ENCODE measurements at places on chromosomes 1 and 21.

DNA sequence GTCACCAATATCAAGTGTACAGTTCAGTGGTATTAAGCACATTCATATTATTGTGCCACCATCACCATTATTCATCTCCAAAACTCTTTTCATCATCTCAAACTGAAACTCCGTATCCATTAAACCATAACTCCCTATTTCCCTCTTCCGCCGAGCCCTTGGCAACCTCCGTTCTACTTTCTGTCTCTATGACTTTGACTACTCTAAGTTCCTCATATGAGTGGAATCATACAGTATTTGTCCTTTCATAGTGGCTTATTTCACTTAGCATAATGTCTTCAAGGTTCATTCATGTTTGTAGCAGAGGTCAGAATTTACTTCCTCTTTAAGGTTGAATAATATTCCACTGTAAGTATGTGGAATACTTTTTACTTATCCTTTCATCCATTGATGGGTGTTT, 21.7 kb downstream of the SELP start:
- DNase-seq: no peak

- no peak for DNase-seq
Measured at GRCh38 chr1:209766051-209766450, 10.2 kb downstream of the TRAF3IP3 start.

DNA sequence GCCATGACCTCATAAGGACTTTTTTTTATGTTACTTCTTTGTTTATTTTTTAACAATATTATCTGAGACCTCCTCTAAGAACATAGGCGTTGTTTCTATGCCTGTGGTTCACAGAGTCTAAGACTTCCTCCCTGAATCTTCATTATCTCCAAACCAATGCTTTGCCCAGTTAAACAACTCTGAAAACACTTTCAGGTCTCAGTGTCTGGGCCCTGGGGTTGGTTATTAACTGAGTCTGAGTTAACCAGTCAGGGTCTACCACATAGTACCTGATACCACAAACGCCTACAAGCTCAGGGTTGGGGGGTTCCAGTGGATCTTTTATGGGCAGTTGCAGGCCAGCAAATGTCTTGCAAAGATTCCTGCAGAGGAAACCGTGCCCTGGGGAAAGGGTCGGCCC, 138.2 kb downstream of the AJAP1 start:
- no peak for DNase-seq

DNA sequence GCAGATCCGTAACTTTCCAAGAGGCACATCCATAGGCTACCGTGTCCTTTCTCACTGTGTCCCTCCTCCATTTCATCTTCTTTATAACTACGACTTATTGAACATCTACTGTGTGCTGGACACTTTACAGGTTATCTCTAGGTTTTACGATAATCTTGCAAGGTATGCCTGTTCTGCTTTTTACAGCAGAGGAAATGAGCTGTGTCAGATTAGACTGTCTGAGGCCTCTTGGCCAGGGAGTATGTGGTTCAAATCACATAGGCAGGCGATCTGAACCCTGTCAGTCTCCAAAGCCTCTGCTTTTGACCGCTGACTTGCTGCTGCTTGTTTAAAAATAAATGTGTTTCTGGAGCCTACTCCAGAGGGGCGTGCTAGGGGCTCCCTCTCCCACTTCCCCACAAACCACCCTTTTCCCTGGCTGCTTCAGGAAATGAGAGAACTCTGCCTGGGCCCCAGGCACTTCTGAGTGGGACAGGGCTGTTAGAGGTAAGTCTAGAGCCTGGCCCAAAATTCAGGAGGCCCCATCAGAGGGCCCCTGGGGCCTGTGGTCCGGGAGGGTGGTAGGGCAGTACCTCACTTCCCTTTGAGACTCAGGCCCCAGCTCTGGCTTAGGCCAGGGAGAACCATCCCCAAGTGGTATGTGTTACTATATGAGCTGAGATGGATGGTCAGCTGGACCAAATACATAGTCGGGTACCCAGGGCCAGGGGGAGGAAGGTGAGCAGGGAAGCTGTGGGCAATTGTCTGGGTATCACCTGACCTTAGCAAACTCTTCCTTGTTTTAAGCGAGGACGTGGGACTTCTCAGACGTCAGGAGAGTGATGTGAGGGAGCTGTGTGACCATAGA, 4.4 kb downstream of the PSEN2 start:
- DNase-seq: peak; percentile 27

GRCh38 chr1:20185834-20186782, at the start of the genes PLA2G2C and UBXN10:
TSS of gene PLA2G2C (minus strand) at chr1:20186518. CDS start at chr1:20177363, 9,155 bp downstream.
TSS of gene UBXN10 (plus strand) at chr1:20186096. CDS start at chr1:20190562, 4,466 bp downstream.
- DNase-seq: no peak

GRCh38 chr1:27660300-27660835, 11.6 kb downstream of the IFI6 start:
- no peak for DNase-seq

- no peak for DNase-seq
Measured at GRCh38 chr21:37542512-37542911, 175.9 kb downstream of the DYRK1A start.

GRCh38 chr1:201054091-201054543, 30.6 kb upstream of the KIF21B start:
- DNase-seq: no peak

DNA sequence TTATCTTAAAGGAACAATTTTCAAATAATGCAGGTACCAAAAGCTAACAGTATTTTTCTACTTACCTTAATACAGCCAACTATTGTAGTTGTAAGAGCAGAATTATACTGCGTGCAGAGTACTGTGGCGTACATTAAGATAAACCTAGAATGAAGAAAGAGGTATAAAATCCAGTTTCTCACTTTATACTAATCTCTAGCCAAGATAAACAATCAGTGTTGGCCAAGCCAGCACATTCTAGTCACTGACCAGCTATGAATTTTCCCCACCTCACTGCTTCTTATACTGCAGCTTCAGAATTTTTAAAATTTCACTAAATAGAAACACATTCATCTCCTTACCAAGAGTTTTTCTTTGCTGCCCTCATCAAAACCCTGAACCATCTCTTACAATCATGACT, 33.6 kb downstream of the SLC35D1 start:
- no peak for DNase-seq

DNA sequence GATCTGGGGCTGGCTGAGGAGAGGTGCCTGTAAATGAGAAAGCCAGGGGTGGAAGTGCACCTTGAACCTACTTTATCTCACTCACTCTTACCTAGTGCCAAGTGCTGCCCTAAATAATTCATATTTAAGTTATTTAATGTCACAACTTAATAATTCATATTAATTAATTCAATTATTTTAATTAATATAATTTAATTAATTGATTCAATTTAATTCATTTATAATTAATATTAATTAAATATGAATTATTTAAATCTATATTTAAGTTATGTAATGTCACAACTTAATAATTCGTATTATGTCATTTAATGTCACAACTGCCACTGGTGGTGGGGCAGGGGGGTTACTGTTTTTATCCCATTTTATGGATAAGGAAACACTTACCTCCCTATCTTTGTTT, 361.6 kb upstream of the RUNX1 start:
- no peak for DNase-seq

- DNase-seq: no peak
Measured at GRCh38 chr1:214319938-214320337, 39.0 kb downstream of the SMYD2 start.

DNA sequence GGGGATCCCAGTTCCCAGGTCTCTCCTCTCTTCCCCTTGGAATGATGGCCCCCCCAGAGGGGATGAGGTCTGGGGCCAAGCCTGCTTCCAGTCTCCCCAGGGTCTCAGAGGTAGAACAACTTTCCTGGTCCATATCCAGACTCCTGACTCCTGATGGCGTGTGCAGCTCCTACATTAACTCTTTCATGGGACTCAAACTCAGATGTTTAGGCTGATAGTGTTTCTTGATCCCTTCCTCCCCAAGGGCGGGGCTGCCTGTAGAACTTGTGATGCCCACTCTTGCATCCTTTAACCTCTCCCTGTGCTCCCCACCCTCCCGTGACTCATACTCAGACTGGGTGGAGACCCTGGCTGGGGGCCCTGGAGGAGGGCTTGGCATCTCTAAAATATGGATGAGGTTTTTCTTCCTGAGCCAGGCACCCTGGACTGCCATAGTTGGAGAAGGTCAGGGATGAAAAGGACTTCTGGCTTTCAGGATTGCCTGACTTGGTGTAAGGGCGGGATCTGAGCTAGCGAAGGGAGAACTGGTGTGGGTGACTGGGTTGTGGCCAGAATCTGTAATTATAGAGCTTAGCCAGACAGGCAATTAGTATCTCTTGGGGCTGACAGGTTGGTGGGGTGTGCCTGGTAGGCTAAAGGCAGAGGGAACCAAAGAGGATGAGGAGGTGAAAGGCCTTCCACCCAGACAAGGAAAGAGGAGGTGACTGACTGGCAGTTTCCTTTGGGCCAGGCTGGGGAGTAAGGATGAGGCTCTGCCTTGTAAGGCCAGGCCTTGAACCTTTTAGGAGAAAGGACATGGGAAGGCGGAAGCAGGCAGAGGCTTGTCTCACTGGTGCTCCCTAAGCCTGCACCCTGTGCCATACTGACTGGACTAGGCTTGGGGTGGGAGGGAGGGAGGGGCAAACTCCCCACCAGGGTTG, 1.5 kb downstream of the ATP8B2 start:
- DNase-seq: peak; percentile 97

DNA sequence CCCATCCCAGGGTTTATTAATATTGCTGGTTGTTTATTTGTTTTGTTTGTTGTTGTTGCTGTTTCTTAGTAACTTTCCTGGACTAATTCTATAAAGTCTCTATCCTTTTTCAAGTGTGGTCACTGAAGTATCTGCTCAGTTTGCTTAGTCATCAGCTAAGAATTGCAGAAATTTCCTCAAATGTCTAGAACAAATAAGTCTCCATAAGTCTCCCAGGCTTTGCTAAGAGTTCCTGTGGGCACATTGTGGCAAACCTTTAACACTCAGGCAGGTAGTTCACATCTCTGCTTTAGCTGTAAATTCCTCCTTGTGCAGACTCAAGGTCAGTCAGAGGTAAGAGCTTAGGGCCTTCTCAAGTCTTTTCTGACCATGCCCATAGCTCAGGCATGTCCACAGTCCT, 38.9 kb upstream of the C1orf185 start:
- DNase-seq: no peak

GRCh38 chr1:2330035-2330434, 61.3 kb downstream of the MORN1 start:
- no peak for DNase-seq

GRCh38 chr21:20537130-20537529, 461.1 kb upstream of the NCAM2 start:
- no peak for DNase-seq

DNA sequence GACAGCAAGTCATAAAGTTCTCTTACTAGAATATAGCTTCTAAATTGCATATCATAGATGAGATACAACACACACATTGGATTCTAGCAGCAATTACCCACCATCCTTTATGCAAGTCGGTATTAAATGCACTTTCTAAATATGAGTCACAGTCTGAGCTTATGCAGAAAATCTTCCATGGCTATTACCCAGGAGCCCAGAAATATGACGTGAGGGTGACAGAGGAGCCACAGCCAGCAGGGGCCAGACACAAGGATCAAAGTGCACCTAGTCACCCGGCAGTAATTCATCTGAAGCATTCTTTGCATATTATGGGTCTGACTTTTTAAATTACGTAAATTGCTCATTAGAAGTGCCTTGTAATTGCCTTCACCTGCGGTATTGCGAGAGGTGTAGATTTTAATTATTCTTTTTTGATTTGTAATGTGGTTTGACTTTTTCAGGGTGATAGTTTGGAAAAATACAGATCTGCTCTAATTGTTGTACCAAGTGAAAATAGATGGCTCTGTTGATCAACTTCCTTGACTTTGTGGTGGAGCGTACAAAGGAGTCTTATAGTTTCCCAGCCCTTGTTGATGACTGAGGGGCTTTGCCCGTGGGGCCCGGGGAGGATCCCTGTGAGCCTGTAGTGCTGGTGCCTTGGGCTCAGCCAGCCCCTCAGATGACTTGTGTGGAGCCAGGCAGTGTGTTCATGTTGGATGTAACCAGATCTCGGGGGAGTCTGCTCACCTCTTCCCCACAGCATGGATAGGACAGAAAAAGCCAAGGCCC, 470.0 kb upstream of the VAMP3 start:
- no peak for DNase-seq

- DNase-seq: no peak
Measured at GRCh38 chr21:18913914-18914313, 510.3 kb upstream of the TMPRSS15 start.

DNA sequence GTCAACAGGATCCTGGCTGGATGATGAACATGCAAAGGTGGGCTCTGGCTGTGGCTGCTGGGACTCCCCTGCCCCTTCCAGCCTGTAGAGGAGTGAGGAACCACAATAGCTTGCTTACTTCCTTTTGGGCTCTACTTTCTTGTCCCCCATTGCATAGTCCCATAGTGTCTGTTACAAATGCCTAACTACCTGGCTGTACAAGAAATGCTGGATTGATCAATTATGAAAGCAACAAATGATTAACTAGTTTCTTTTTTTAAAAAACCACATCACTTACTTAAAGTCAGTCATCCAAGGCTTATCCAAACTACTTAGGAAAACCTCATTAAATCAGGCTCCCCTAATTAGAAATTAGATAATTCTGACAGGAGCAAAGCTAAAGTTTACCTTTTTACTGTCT, 514.1 kb upstream of the PKN2 start:
- no peak for DNase-seq

GRCh38 chr1:66312271-66312990, 221.5 kb upstream of the SGIP1 start:
- DNase-seq: no peak

- no peak for DNase-seq
Measured at GRCh38 chr1:164695956-164696665, 137.1 kb downstream of the PBX1 start.

DNA sequence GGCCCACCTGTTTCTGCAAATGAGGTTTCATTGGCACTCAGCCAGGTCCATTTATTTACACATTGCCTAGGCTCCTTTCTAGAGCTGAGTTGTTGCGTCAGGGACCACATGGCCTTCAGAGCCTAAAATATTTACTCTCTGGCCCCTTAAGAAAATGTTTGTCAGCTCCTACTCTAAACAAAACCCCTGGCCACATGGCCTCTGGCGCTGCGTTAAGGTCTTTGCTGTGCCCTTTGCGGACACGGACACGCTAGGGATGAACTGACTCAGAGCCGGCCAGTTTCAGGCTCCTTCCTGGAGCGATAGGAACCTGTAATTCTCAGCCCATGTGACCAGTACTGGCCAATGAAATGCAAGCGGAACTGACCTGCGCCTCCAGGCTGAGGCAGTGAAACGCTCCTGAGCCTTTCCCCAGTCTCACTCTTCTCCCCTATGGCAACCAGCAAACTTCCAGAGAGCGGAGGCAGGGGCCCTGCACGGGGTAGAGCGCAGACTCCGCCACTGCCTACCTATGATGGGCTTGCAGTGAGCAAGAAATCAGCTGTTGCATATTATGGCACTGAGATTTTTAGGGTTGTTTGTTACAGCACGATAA, 160.3 kb downstream of the ETS2 start:
- DNase-seq: no peak

- no peak for DNase-seq
Measured at GRCh38 chr1:206760590-206760989, 10.0 kb upstream of the IL19 start.

Measured in tibial artery (tissue), 4 donors.